NB4 (cell line): ENCODE measurements at places on chromosomes 13 and 19.

DNA sequence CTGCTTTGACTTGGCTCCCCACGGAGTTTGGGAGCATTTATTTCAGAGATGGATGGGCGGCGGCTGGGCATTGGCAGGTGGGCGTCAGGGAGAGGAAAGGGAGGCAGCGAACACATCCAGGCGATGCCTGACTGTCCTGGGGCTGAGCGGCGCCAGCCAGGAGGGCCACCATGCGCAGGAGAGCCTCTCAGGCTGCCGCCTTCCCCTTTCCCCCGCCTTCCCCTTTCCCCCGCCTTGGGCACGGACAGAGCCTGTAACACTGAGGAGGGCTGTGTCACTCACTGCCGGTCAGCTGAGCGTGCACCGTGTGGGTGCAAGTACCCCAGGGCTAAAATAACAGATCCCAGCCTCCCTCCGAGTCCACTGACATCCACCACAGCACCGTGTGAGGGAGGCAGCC, 11.4 kb downstream of the MCF2L start:
- peak; percentile 39 for DNase-seq

- no peak for DNase-seq
These were observed 18.6 kb upstream of the LMTK3 start for GRCh38 chr19:48530066-48530720.

- DNase-seq: no peak
These were observed 309.1 kb downstream of the KLF12 start for GRCh38 chr13:73825143-73825542.

- DNase-seq: no peak
These were observed 437 bp downstream of the SUCLA2 start for GRCh38 chr13:48000559-48001113.

DNA sequence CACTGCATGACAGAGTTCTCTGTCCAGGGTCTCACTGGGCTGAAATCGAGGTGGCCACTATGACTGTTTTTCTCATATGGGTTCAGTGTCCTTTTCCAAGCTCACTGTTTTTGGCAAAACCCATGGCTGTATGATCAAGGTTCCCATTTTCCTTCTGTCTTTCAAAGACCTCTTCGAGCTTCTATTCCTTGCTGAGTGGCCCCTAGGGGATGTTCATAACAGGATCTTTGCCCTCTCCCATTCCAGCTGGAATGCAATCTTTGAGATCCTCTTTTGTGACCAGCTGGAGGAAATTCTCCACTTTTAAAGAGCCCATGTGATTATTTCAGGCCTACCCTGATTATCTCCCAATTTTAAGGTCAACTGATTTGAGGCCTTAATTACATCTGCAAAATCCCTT, 572.5 kb upstream of the SLC10A2 start:
- no peak for DNase-seq

DNA sequence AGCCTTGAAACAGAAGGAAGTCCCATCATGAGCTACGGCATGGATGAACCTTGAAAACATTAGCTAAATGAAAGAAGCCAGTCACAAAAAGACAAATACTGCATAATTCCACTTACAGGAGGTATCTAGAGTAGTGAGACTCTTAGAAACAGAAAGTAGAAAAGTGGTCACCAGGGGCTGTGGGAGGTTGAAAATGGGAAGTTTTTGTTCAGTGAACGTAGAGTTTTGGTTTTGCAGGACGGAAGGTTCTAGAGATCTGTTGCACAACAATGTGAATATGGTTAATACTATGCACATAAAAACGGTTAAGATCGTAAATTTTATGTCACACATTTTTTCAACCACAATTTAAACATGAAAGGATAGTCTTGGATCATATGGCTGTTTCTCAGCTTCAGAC, 11.9 kb upstream of the SLC10A2 start:
- DNase-seq: no peak

DNA sequence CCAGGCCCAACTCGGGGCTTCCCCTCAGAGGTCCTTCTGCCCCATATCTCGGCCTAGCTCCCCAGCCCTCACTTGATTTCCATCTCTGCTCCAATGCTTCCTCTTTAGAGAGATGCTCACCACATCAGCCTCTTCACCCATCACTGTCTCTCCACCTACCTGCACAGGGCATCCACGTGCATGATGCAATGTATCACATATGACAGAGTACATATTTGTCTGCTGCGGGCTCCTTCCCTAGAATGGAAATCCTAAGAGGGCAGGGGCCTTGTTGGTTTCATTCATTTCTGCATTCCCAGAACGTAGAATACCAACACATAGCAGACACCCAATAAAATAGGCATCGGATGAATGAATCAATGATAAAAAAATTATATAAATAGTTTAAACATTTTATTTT, 130.3 kb downstream of the USP12 start:
- no peak for DNase-seq

DNA sequence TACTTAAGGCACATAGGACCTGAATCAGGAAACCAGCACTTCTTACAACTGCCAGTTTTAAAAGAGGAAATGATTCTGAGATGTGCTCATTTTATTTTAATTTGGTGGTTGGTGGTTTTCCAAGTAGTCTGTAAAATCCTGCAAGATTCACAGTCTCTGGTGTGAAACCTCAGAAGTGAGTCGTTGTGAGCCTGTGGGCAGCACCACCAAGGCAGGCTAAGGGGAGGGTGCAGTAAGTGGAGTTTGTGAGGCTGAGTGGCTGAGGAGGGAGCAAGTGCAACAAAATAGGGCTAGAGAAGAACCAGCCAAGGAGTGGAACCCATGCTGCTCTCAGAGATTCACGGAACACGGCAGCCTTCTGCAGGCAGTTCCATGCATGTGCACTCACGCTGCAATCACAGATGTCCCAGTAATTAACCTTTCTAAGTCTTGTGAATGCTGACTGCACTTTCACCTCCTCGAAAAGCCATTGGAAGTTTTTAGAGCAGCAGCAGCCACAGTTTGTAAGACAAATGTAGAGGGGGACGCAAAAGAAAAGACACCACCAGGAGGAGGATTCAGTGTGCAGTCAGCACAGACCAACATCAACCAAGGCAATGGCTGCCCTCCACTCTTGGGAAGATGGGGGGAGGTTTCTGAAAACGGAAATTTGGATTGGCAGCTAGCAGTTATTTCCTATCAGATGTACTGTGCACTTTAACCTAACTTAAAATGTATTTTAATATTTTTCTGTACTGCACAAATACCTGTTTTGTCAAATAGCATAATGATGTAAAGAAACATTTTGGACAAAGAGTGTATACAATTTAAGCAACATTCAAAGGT, 44.9 kb downstream of the ESD start:
- peak; percentile 87 for DNase-seq
